Peyer's patch (tissue), 4 donors: ENCODE measurements at places on chromosomes 7 and 10. TPM values are rescaled to one million over a fixed set of nuclear protein-coding genes. Genes with fewer than 3 reads are reported as not detected.

GRCh38 chr7:121521711-121522400 lies 125.7 kb upstream of the FAM3C start:
- no peaks in the 10 kb centered on the region for H3K36me3 ChIP-seq
- H3K27ac ChIP-seq: no peak overlapping the region
- H3K27me3 ChIP-seq: no peaks in the 10 kb centered on the region
- no peak for DNase-seq

GRCh38 chr7:148261996-148262688 lies 328.4 kb upstream of the C7orf33 start:
- no peaks in the 10 kb centered on the region for H3K27me3 ChIP-seq
- no peaks in the 10 kb centered on the region for H3K36me3 ChIP-seq
- no peak overlapping the region for H3K27ac ChIP-seq
- H3K4me1 ChIP-seq: no peaks in the 10 kb centered on the region
- no peak overlapping the region for H3K4me3 ChIP-seq
- no peak for DNase-seq

- H3K27ac ChIP-seq: no peak overlapping the region
- no peaks in the 10 kb centered on the region for H3K27me3 ChIP-seq
- H3K4me3 ChIP-seq: no peak overlapping the region
- H3K36me3 ChIP-seq: no peaks in the 10 kb centered on the region
These were observed 765.9 kb downstream of the TYW1 start for GRCh38 chr7:67762516-67762915.

The C10orf53 gene
- total RNA-seq: not detected

The RAB19 gene
- 10.7 TPM for total RNA-seq

GRCh38 chr10:92068900-92069299 lies 145.3 kb downstream of the BTAF1 start:
- H3K36me3 ChIP-seq: no peaks in the 10 kb centered on the region
- no peak for DNase-seq

GRCh38 chr10:4519658-4520402 lies 306.2 kb upstream of the AKR1E2 start:
- no peak overlapping the region for H3K4me3 ChIP-seq
- no peaks in the 10 kb centered on the region for H3K27me3 ChIP-seq
- DNase-seq: no peak
- H3K4me1 ChIP-seq: no peaks in the 10 kb centered on the region
- no peak overlapping the region for H3K27ac ChIP-seq

DNA sequence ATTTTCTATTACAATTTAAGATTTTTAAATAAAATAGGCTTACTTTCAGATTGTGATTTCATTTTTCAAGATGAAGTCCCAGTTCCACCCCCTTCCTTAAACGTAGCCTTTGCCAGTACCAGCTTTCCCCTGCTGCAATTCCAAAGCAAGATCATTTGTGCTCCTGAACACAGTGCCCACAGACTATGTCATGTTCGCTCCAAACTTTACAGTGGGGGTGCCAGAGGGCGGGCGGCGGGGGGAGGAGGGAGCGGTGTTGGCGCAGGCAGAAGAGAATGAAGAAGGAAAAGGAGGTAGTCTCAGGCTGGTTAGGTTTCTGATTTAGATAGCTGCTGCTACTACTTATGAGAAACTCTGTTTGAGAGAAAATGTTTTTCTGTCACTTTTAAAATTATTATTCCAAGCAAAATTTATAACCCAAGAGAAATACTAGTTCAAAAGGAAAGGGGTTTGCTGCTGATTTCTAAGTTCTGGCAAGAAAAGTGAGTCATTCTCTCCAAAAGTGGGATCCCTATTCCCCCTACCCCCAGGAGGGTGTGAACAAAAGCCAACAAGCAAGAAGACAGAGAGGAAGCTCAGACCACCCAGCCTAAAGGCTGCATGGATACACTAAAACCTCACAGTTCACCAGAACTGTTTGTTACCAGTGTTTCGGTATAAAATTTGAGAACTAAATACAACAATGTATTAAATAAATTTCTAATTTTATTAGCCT lies 109.6 kb downstream of the SRPK2 start:
- H3K4me1 ChIP-seq: no peaks in the 10 kb centered on the region
- no peak for DNase-seq
- no peaks in the 10 kb centered on the region for H3K36me3 ChIP-seq
- no peak overlapping the region for H3K4me3 ChIP-seq
- H3K27me3 ChIP-seq: no peaks in the 10 kb centered on the region

- no peaks in the 10 kb centered on the region for H3K4me1 ChIP-seq
- no peak overlapping the region for H3K27ac ChIP-seq
- no peaks in the 10 kb centered on the region for H3K27me3 ChIP-seq
- no peak for DNase-seq
- H3K36me3 ChIP-seq: no peaks in the 10 kb centered on the region
These were observed 553.3 kb downstream of the MDFIC start for GRCh38 chr7:115475206-115475605.

DNA sequence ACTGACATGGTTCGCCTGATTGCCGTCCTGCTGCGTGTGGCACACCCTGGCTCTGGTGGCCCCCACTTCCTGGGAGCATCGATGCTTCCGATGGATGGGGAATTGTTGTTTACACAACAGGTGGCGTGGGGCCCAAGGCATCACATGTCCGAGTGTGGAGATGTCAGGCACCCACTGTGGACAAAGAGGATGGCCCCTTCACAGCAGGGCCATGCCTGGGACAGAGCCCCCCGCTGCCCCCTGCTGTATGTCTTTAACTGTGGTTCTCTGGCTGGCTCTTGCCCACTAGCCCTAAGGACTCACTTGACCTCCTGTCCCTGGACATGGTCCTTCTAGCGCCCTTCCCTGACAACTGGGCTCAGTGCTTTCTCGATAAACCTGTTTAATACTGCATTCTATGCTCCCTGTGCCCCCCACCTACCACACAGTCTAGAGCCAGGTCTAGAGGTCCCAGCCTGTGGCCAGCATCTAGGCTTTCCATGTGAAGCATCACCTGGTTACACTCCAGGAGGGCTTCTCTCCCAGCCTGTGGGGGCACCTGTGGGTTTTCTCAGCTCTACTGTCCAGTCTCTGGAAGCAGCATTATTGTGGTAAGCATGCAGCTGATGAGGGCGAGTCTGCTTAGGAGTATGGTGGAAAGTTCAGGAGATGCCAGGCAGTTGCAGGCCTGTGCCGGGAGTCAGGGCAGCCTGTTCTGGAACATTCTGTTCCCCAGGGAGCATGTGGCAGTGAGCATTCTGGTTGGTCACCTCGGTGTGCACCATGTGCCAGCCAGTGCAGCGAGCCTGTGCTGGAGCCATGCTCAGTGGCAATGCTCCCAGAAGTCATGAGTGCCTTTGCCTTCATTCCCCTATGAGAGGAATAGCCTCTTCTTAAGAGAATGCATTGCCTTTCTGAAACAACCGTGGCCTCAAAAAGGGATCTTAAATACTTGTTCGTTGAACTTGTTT lies 10.4 kb downstream of the ADCY1 start:
- no peaks in the 10 kb centered on the region for H3K4me1 ChIP-seq
- no peak for DNase-seq
- no peak overlapping the region for H3K27ac ChIP-seq

- H3K36me3 ChIP-seq: no peaks in the 10 kb centered on the region
- no peak overlapping the region for H3K27ac ChIP-seq
- H3K4me1 ChIP-seq: no peaks in the 10 kb centered on the region
- no peak overlapping the region for H3K4me3 ChIP-seq
- no peak for DNase-seq
These were observed 233.0 kb downstream of the CACNA2D1 start for GRCh38 chr7:82210416-82211184.

The LRGUK gene
- total RNA-seq: 1.4 TPM

The WDFY4 gene
- 7.6 TPM for total RNA-seq

The CPED1 gene
- 4.4 TPM for total RNA-seq

DNA sequence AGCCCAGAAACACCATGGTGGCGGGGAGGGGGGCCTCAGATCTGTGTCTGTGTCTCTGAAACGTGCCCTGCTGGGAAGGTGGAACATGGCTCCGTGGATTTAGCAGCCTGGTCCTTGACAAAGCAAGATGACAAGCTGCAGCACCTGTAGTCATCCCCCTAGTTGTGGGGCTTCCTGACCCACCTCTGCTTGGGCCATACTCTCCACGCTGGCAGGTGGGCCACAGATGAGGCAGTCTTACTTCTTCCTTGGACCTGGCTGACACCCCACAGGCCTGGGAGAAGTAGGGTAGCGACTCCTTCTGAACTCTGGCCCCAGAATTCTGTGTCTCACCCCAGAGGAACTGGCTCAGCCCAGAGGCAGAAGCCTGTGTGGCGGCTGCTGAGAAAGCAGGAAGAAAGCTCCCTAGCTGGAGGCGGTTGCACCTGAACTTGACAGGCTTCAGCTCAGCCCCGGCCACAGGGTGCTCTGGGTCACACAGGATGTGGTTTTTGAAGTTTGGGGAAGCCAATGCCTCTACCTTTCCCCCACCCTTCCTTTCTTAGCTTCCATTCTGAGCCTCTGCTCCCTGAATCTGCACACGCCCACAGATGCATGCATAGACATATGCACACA lies 113.9 kb downstream of the ABLIM1 start:
- peak overlapping the region; percentile 40 for H3K27ac ChIP-seq
- peak; percentile 88 for DNase-seq
- H3K4me1 ChIP-seq: no peaks in the 10 kb centered on the region
- no peak overlapping the region for H3K4me3 ChIP-seq

The CNTNAP2 gene
- 1.5 TPM for total RNA-seq
